ENCODE measurements at places on chromosomes 16 and 17.
A peak's percentile ranks its signal among the peaks of the same experiment; 100 is the strongest.

DNA sequence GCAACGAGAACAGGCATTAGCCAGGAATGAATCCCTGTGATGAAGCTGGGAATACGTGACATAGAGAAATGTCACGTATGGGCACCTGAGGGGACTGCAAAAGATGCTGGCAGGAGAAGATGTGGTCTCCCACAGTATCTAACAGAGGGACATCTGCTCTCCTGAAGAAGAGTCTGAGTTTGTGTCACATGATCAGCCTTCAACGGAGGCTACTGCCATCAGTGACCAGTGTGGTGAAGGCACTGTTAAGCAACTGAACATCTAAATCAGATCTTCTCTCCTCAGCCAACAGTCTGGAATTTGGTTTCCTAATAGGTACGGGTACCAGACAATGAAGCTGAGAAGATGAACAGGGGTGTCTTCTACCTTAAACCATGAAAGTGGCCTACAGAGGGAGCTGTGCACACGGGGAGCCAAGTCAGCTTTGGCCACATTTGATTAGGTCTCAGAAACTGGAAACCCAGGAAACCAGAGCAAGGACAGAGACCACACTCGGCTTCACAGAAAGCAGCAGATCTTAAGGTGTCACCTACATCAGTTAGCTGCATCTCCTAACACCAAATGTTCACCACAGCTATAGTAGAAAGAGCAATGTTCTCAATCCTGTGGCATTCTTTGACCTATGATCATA, 41.8 kb downstream of the BRD7 start:
- DNase-seq = no peak

DNA sequence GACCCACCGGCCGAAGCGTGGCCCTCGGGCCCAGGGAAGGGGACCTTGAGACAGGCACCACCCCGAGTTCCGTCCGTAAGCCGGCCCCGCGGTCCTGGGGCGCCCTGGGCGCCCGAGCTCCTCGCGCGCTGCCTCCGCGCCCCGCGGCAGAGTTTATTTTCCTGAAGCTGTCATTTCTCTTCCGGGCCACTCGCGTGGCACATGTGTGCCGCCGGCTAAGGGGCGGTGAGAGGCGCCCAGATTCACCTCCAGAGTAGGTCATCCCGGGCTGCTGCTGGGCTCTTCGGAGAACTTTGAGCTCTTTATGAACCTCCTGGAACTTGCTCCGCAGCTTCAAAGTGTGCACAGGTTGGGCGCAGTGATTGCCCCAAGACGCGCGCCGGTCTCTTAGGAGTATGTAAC, 489 bp downstream of the ZC3H18 start:
- no peak for DNase-seq

DNA sequence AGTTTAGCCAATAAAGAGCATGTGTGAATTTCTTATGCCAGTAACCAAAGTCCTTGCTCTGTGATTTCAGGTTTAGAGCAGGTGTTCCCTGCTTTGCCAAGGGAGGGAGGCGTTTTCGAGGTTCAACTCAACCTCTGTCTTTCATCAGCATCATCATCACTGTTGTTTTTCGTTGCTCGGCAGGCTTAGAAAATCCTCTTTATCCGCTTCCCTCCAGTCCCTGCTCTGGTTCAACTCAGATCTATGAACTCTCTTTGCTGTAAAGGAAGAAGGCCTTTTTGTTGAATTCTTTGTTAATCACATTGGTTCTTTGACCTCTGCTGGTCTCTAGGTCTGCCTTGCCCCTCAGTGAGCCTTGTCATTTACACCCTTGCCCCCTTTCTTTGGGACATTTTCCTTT, 243.9 kb upstream of the RBFOX1 start:
- DNase-seq = no peak

GRCh38 chr16:31348579-31348978, 6.4 kb upstream of the ITGAX start:
- no peak for DNase-seq

DNA sequence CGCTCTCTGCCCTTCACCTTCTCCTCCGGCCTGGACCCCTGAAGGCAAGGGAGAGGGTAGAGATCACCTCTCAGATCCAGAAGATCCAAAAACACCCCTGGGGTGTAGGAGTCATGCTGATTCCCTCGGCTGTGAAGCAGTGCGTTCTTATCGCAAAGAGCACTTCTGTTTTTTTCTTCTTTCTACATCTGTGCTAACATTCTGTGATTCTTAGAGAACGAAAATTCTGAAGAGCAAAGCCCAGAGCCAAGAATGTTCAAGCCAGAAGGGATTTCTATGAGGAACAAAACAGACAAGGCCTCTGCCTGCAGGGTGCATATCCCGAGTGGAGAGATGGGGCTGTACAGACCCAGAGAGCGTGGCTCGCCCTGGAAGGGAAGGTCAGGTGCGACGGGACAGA, 17.2 kb downstream of the NPTX1 start:
- DNase-seq = no peak

DNA sequence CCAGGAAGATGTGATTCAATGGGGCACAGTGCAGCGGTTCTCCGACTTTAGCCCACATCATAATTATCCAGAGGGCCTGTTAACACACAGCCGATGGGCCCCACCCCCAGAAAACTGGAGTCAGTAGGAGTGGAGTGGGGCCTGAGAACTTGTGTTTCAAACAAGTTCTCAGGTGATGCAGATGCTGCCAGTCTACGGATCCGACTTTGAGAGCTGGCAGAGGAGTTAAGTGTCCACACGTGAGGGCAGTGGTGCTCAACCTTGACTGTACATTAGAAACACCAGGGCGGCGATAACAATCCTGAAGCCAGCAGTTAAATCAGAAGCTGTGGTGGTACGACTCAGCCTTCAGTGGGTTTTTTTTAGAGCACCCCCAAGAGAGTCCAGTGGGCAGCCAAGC, 75.0 kb downstream of the GPRC5B start:
- peak; percentile 63 for DNase-seq

DNA sequence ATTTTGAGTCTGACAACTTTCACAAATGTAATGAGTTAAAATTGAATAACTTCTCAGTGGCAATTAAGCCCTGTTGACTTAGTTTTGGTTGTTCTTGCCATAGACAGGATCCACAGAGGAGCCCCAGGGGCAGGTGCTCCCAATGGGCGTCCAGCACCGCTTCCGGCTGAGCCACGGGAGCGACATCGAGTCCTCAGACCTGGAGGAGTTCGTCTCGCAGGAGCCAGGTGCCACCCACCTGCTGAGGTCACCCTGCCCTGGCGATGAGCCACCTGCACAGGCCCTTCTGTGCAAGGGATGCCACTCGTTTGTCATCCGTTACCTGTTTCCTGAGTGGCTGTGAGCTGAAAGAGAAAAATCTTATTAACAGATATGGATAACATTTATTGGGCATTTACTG, 10.7 kb downstream of the CCDC40 start:
- no peak for DNase-seq

- no peak for DNase-seq
Measured at GRCh38 chr17:63246344-63246743, 199.8 kb downstream of the CYB561 start.

GRCh38 chr16:17252701-17253100, 218.1 kb downstream of the XYLT1 start:
- no peak for DNase-seq

- no peak for DNase-seq
Measured at GRCh38 chr16:78705694-78706093, 606.2 kb downstream of the WWOX start.

DNA sequence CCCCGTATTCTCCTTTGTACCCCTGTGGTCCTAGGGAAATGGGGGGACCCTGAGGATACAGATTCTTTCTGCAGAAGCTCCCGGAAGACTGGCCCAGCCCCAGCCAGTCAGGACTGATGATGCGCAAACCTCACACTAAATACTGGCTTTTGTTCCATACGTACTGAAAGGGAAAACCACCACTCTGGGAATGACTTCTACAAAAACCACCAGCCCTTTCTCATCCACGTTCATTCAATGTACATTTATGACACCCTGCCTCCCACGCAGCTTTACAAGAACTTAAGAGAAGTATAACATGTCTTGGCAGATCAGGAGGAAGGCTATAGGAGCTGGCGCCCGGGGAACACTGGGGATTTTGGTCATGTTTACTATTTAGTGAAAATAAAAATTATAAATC, 70.6 kb downstream of the MARCHF10 start:
- DNase-seq = no peak

DNA sequence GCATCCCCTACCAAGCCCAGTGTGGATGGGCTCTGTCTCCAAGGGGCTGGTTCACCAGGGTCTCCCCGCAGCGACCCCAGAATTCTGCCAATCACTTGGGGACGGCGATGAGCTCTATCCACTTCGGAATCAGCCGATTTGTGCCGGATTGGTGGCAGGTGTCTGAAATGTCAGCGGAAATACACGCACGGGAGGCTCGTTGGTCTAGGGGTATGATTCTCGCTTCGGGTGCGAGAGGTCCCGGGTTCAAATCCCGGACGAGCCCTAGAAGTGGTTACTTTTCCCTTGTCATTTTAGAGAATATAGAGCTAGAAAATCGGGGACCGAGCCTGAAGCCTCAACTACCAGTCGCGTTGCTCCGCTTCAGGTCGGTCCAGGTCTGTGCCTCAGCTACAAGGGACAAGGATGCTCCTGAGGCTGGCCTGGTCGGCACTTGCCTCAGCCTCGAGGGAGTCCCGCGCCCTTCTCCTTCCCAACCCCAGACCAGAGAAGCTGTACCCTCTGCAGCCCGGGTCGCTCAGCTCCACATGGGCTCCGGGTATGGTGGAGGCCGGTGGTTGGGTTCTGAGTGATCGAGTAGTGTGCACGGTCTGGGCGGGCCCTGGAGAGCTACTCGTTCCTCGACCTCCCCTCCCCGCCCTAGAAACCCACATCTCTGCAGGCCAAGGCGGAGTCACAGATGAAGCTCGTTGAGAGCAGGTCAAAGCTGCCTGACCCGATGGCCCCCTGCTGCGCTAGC, 16.0 kb upstream of the OR1F1 start:
- no peak for DNase-seq

GRCh38 chr17:75499313-75500022, 15.9 kb downstream of the CASKIN2 start:
- DNase-seq = no peak

- no peak for DNase-seq
Measured at GRCh38 chr17:79850571-79851460, 11.6 kb upstream of the CBX4 start.

- DNase-seq = no peak
Measured at GRCh38 chr16:72819345-72819744, 228.6 kb downstream of the ZFHX3 start.

DNA sequence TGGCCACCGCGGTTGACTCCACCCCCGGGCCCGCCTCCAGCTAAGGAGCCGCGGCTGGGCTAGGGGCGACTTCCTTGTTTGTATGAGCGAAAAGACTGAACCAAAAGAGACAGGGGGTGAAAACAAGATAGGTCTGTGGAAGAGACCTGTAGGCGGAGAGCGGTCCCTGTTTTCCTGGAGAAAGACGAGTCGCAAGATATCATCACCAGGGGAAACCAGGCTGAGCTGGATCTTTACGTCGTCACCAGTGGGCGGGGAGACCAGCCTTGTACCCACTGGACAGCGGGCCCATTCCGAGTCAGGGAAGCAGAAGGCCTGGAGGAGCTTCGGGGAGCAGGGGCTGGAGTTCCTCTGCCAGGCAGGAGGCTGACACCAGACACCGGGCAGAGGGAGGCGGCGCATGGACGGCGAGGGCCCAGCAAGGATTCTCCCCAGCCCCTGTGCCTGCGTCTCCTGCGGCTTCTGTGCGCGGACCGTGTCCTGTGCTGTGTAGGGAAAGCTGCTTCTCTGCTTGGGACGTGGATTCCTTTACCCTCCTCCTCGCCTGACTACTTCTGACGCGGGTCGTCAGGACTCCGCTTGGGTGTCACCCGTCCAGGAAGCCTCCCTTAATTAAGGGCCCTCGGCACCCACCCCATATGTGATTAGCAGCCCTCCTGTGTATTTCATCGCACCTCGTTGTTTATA, 10.3 kb upstream of the ARL4D start:
- DNase-seq = peak; percentile 94

GRCh38 chr17:64216000-64216337, 47.1 kb downstream of the TEX2 start:
- DNase-seq = no peak

All from gastrocnemius medialis (tissue), 4 donors.